Endothelial cell of umbilical vein (primary cell): ENCODE measurements at places on chromosomes 12 and 14. TPM values are rescaled to one million over a fixed set of nuclear protein-coding genes. Genes with fewer than 3 reads are reported as not detected.

The NANOG gene
- 0.03 TPM in 1 of 2 replicates, not detected in the other for polyA plus RNA-seq

The SLC4A8 gene
- polyA plus RNA-seq, result 3.0 and 4.7 TPM in 2 replicates

DNA sequence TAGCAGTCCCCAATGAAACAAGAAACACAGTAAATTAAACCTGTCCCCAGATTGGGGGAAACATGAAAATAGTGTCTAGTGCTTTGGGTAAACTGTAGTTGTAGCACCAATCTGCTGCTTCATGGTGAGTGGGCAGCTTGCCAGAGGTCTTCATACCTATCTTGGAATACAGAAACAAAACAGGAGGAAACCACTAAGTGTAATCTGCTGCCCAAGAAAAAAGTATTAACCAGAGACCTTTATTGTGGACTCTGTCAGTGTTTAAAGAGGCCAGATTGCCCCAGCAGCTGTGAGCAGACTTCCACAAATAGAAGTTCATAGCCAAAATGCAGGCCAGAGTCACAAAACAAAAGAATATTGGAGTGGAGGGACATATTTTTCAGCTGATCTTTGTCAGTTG is 2.3 kb downstream of the ISCU start:
- no peak for DNase-seq

DNA sequence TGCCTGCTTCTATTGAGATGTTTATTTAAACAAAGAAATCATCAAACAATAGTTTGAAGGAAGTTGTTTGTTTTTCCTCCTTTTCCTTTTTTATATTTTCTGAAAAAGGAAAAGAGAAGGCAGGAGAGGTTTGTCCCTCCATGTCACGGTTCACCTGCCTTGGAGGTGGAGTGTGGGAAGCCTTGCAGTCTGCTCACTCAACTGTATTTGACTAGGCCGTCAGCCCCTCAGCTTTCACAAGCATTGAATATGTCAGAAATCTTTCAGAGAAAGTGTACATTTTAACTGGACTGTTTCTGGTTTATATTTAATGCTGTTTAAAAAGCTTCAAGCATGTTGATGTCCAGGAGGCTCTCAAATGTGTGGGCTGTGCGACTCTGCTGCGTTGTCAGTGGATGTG is 370.4 kb downstream of the NPAS3 start:
- no peak for DNase-seq

The RD3L gene
- polyA plus RNA-seq, result not detected in 2 replicates
